ENCODE measurements at places on chromosomes 2 and 18. TPM values are rescaled to one million over a fixed set of nuclear protein-coding genes. Genes with fewer than 3 reads are reported as not detected.

EFEMP1 gene
- 2,754 TPM for total RNA-seq

HOXD10 gene
- total RNA-seq, result not detected

GRCh38 chr2:137381731-137382130 lies 582.5 kb upstream of the HNMT start:
- H3K36me3 ChIP-seq, result no peaks in the 10 kb centered on the region
- H3K4me1 ChIP-seq, result no peaks in the 10 kb centered on the region
- no peak overlapping the region for H3K27ac ChIP-seq
- H3K4me3 ChIP-seq, result no peak overlapping the region
- H3K27me3 ChIP-seq, result no peaks in the 10 kb centered on the region
- no peak for DNase-seq

DNA sequence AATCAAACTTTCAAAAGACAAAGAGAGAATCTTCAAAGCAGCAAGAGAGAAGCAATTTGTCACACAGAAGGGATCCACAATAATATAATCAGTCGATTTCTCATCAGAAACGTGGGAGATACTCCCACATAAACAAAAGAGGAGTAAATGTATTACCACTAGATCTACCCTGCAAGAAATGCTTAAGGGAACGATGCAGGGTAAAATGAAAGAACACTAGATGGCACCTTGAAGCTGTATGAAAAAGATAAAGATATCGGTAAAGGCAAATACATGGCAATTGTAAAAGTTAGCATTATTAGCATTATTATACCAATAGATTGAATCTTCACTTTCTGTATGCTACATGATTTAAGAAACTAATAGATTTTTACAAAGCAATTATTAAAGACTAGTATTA lies 677.0 kb downstream of the SUCLG1 start:
- no peak for DNase-seq
- no peaks in the 10 kb centered on the region for H3K27me3 ChIP-seq
- H3K36me3 ChIP-seq, result no peaks in the 10 kb centered on the region
- H3K4me3 ChIP-seq, result no peak overlapping the region
- H3K27ac ChIP-seq, result no peak overlapping the region

- H3K4me1 ChIP-seq, result no peaks in the 10 kb centered on the region
- no peak overlapping the region for H3K4me3 ChIP-seq
- H3K36me3 ChIP-seq, result no peaks in the 10 kb centered on the region
- no peak overlapping the region for H3K27ac ChIP-seq
Measured at GRCh38 chr2:48747319-48747718, 8.2 kb downstream of the LHCGR start.

- no peak for DNase-seq
- no peaks in the 10 kb centered on the region for H3K36me3 ChIP-seq
Measured at GRCh38 chr2:168894720-168895119, 4.5 kb upstream of the SPC25 start.

- H3K4me1 ChIP-seq, result no peaks in the 10 kb centered on the region
- H3K4me3 ChIP-seq, result no peak overlapping the region
- no peak overlapping the region for H3K27ac ChIP-seq
- no peaks in the 10 kb centered on the region for H3K27me3 ChIP-seq
Measured at GRCh38 chr18:22961156-22961555, 28.0 kb downstream of the RBBP8 start.

DNA sequence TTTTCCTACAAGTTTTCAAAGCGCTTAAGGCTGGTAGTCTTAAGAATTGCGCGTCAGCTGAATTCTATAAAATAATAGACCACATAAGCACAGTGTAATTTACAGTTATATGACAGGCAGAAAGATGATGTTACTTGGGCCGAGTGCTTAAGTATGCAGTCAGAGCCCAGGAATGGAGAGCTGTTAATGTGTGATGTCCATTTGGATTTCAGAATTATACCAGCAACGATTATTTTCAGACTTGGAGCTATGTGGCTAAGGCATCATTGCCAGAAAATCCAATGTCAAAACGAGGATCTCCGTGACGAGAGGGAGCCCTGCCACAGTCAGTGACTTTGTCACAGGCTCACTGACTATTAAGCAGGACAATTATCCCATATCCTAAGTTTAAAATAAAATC lies 3.4 kb downstream of the KLF7 start:
- no peaks in the 10 kb centered on the region for H3K36me3 ChIP-seq
- no peaks in the 10 kb centered on the region for H3K27me3 ChIP-seq
- peaks cover 51% of the 10 kb centered on the region for H3K4me1 ChIP-seq
- peak overlapping the region; percentile 95 for H3K4me3 ChIP-seq

GRCh38 chr2:30984148-30984547 lies 154.1 kb downstream of the GALNT14 start:
- peaks cover 9% of the 10 kb centered on the region for H3K4me1 ChIP-seq
- no peaks in the 10 kb centered on the region for H3K27me3 ChIP-seq
- DNase-seq, result no peak
- H3K4me3 ChIP-seq, result no peak overlapping the region
- H3K27ac ChIP-seq, result no peak overlapping the region
- no peaks in the 10 kb centered on the region for H3K36me3 ChIP-seq

Data from thoracic aorta (tissue), 2 donors.